ENCODE measurements at places on chromosomes 2 and 18.
A peak's percentile ranks its signal among the peaks of the same experiment; 100 is the strongest.

- DNase-seq: no peak
Observed at GRCh38 chr2:82007071-82007664, 1702.6 kb upstream of the LRRTM1 start.

DNA sequence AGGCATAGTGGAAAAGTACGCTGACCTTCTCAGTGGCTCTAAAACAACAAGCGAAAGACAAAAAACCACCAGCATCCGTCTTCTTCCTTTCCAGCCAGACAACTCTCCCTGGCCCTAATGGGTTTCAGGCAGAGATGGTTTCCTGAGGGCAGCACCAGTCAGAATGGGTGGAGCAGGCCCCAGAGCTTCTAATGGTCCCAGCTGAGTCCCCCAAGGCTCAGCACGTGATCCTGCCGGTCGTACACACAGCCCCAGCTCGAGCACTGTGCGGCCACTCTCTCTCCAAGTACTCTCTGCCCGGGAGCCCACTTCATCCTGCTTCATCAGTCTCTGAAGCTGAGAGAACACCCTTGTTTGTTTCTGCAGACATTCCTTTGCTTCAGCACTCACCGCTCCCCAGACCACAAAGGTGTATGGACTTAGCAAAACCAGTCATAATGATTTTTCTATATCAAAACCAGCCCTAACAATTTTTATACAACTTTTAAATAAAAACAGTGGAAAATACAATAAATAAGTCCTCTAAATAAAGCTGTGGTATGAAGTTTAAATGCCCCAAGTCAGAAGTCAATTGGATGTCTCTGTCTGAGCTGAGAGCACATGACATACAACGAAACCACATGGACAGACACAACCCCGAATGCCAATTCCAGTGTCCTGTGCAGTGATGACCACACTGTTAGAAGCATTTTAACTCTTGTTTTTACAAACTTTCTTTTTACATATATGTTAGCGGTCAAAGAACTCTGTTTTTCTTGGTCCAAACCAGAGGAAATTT, 63.9 kb downstream of the PARD6G start:
- no peak for DNase-seq

DNA sequence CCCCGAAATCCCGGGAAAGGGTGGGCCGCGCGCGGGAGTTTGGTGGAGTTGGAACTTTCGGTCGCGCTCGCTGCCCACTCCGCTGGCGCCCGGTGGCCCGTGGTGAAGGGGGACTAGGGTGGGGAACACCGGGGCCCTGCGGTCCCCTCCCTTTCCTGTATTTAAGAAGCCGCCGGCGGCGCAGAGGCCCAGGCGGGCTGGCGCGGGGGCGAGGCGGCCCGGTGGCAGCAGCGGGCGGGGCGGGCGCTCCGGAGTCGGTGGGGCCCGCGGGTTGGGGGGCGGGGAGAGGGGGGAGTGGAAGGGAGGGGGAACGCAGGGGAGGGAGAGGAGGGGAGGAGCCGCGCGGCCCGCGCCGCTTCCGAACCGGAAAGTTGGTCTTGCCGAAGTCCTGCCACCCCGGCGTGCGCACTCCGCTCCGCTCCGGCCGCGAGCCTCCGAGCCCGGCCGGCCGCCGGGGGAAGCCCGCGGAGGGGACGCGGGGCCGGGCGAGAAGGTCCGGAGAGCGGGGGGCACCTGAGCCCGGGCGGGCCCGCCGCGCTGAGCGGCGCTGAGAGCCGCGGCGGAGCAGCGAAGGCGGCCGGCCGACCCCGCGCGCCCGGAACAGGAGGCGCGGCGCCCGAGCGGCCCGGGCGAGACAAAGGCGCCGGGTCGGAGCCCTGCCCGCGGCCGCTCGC, 425 bp upstream of the SALL3 start:
- DNase-seq: no peak

- no peak for DNase-seq
Observed at GRCh38 chr2:239673641-239674040, 272.8 kb upstream of the HDAC4 start.

- DNase-seq: no peak
Observed at GRCh38 chr18:49521216-49521835, 34.3 kb upstream of the C18orf32 start.

GRCh38 chr18:79583984-79584401, 95.6 kb upstream of the CTDP1 start:
- no peak for DNase-seq

GRCh38 chr2:218658671-218659257, 659 bp downstream of the ZNF142 start:
- DNase-seq: peak; percentile 14

- DNase-seq: no peak
Observed at GRCh38 chr2:113316085-113316484, 37.4 kb upstream of the PAX8 start.

DNA sequence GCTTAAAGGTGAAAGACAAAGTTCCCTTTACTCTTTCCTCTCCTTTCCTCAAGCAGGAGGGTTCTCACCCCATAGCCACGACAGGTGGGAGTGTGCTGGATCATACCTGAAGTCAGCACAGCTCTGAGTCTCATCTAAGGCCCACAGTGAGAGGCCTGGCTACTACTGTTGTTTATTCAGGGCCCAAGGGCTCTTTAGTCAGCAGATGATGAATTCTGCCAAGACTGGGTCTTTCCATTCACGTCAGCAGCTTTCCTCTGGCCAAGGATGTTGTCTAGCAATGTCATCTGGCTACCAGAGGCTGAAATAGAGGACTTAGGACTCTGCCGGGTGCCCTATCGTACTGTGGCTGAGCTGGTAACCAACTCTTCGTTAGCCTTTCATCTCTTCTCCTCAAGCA, 308.4 kb upstream of the THUMPD2 start:
- DNase-seq: no peak

DNA sequence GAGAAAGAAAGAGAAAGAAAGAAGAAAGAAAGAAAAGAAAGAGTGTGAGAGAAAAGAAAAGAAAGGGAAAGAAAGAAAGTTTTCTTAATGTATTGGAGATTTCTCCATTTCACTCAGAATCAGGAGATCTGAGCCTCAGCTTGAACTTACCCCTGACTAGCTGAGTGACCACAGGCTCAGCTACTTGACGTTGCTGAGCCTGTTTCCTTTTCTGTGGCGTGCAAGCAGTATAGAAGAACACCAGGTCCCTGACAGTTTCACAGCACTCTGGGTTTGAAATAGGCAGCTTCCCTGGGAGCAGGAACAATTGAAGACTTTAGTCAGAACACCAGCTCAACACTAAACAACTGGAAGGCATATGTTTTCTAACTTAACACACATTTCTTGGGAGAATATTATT, 44.7 kb downstream of the MARCO start:
- no peak for DNase-seq

GRCh38 chr2:62014102-62014501, 108.6 kb downstream of the COMMD1 start:
- no peak for DNase-seq

DNA sequence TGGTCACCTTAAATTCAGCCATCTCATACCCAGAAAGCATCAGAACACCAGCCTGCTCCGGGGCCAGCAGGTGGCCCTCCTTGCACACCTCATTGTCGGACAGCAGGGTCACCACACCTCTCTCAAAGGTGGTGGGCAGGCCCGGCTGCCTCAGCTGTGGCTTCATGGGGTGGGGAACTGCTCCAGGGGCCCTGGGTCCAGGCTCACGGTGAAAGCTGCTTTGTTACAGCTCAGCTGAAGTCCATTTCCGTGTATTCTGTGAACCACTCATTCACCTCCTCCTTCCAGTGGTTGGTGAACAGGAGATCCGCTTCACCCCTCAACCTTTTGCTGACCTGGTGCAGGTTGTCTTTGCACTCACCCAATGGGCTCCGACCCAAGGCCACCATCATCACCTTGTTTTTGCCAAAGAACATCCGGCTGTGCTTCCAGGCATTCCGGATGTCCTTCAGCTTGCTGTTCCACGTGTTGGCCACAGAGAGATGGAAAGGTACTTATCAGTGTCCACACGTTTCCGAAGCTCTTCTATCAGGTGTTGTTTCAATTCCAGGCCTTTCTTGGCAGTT, 78.6 kb upstream of the LDLRAD4 start:
- DNase-seq: no peak

- no peak for DNase-seq
Observed at GRCh38 chr18:27558388-27559155, 373.5 kb upstream of the CHST9 start.

Data from retinal pigment epithelial cell (primary cell).